ENCODE measurements at places on chromosomes 2 and 18. TPM values are rescaled to one million over a fixed set of nuclear protein-coding genes. Genes with fewer than 3 reads are reported as not detected.

The RNASEH1 gene
- total RNA-seq = 33.5 TPM

The LYG2 gene
- total RNA-seq = not detected

The KCNF1 gene
- total RNA-seq = 0.20 TPM

The DPP4 gene
- total RNA-seq = 20.2 TPM

The L3MBTL4 gene
- 2.9 TPM for total RNA-seq

The SMYD1 gene
- not detected for total RNA-seq

The TTN gene
- 4.7 TPM for total RNA-seq

The MROH2A gene
- total RNA-seq = not detected

The MBD2 gene
- 33.9 TPM for total RNA-seq

The MAP2 gene
- 29.4 TPM for total RNA-seq
